ENCODE measurements at places on chromosomes 3 and 15. TPM values are rescaled to one million over a fixed set of nuclear protein-coding genes. Genes with fewer than 3 reads are reported as not detected.

MUSTN1 gene
- not detected for total RNA-seq

TRPM1 gene
- total RNA-seq: not detected

A4GNT gene
- not detected for total RNA-seq

CHRM5 gene
- total RNA-seq: not detected

GOLGA8O gene
- 1.1 TPM for total RNA-seq

SH3GL3 gene
- not detected for total RNA-seq

CCNB2 gene
- total RNA-seq: 64.4 TPM

MINAR1 gene
- total RNA-seq: 0.45 TPM

CAMKV gene
- 2.1 TPM for total RNA-seq

FSIP1 gene
- total RNA-seq: 0.43 TPM

AEN gene
- total RNA-seq: 55.2 TPM

All from activated CD8-positive, alpha-beta T cell treated with anti-CD3 and anti-CD28 coated beads for 36 hours (primary cell).